ENCODE measurements at places on chromosomes 4 and X.

- no peak for DNase-seq
Observed at GRCh38 chr4:14853176-14853943, 148.9 kb upstream of the CPEB2 start.

DNA sequence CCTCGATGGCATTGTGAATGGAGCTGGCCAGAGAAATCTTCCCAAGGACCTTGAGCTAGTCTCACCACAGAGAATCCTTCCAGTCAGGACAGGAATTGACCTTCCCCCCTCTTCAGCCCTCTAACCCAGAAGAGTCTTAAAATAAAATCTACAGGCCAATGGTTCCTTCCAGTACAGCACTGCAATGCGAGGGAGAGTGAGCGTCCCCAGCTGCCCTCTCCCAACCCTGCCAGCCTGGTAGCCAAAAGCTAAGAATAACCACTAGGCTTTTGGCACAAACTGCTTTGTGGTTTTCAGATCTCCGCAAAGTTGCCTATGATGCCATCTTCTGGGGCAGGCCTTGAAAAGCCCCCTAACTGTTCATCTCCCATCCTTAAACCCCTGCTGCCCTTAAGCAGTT, 175.1 kb downstream of the AR start:
- DNase-seq, result no peak

DNA sequence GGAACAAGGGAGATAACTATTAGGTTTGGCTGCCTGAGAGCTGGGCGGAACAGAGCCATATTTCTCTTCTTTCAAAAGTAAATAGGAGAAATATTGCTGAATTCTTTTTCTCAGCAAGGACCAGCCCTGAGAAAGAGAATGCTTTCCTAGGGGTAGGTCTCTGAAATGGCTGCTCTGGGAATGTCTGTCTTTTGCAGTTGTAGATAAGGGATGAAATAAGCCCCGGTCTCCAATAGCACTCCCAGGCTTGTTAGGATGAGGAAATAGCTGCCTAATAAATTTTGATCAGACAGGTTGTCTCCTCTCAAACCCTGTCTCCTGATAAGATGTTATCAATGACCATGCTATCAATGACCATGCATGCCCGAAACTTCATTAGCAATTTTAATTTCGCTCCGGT, 207.8 kb upstream of the KIT start:
- DNase-seq, result no peak

- DNase-seq, result no peak
Observed at GRCh38 chr4:97548186-97548585, 595.1 kb downstream of the STPG2 start.

DNA sequence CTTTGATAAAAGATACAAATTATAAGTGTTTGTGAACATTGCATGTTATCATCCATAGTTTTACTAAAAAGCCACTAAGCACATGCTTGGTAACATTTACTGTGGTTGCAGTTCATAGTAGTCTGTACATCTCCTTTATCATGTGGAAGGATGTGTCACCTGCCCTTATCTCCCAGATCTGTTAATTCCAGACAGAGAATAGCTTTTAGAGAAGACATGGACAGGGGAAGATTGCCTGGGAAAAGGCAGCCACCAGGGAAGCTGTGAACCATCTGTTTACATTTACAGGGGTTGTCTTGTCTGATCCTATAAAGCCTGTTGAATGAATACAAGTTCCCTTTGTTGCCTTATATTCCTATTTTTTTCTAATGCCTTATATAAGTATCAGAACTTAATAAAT, 396.0 kb downstream of the FAT4 start:
- DNase-seq, result no peak

- DNase-seq, result no peak
Observed at GRCh38 chr4:83490876-83491450, 6.1 kb upstream of the ABRAXAS1 start.

DNA sequence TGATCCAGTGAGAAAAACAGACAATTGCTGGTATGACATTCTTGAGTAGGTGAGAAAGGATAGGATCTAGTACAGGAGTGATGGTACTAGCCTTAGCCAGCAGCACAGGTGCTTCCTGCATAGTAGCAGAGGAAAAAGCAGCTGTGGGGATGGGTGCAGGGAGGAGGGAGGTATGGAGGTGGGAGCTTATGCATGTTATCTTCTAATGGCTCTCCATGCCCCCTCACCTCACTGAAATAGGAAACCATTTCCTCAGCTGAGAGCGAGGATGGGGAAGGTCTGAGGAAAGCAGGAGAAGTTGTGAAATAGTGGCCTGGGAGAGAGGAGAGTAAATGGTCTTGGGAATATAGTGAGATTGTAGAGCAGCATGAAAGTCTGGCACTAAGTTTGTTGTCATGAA, 136.3 kb downstream of the TMEM164 start:
- DNase-seq, result no peak

DNA sequence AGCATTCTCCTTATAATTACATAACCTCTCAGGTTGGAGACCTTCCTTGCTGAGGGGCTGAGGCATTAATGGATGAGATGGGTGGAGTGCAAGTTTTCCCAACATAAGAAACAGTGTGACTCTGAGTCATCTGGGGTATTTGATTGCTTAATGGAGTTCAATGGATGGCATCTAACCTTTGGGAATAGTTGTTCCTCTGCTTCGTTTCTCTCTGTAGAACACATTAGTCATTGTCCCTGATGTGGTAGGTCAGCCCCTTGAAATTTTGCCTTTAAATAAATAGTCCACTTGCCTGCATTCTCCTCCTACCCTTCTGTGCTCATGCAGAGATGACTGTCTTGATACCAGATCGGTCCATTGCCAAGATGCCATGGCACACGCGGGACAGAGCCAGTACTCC, 38.6 kb downstream of the SLITRK2 start:
- DNase-seq, result no peak

DNA sequence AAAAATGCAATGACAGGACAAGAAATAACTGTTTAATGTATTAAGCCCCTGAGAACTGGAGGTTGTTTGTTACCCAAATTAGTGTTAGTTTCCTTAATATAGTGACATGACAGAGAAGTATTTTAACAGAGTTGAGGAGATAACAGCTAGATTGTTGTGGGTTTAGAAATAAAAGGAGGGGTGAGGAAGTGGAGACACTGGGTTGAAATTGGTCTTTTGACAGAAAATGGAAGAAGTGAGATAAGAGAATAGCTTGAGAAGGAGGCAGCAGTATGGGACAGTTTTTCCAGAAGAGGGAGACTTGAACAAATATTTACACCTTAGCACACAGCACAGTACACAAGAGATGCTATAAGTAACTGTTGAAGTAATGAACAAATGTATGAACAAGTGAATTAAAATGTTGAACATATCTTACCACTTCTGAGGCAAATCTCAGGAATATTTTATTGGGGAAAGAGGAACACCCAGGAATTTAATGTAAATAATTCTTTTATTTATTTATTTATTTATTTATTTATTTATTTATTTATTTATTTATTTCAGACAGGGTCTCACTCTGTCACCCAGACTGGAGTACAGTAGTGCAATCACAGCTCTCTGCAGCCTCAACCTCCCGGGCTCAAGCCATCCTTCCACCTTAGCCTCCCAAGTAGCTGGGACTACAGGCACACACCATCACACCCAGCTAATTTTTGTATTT, 58.0 kb upstream of the EGFL6 start:
- DNase-seq, result no peak

DNA sequence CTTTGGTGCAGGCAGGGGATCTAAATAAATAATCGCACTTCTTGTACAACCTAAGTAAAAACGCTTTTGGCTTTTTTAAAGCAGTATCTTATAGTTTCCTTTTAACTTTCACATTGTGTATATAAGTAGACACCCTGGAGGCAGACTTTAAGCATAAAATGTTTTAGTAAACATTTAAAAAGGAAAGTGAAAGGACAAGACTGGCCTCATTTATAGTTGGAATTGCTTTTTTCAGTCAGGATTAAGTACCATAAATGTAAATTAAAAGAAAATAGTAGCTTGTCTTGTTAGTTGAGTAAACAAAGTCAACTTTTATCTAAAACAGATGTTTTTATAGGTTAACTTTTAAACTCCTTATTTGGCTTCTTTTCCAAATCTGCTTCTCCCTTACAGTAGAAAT, 39.7 kb downstream of the PTPN13 start:
- no peak for DNase-seq

DNA sequence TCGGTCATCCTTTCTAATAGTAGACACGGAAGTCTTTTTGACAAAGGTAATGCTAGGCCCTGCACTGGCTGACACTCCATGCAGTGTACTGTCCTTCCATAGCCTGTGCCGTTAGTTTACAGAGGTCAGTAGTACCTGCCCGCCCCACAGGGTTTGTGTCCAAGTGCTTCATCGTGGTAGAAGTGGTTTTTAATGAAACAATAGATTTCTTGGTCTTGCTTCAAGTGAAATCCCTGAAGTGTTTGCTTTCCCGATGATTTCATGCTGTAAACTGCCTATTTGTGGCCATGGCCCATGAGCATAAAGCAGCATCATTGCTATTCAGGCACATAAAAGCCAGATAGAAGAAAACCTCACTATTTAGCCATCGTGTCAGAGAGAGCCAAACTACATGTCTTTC, 139.3 kb downstream of the GPR143 start:
- DNase-seq, result no peak

- DNase-seq, result no peak
Observed at GRCh38 chr4:76209881-76210280, 3.7 kb downstream of the SCARB2 start.

GRCh38 chr4:148834804-148835631, 392.8 kb upstream of the NR3C2 start:
- no peak for DNase-seq

DNA sequence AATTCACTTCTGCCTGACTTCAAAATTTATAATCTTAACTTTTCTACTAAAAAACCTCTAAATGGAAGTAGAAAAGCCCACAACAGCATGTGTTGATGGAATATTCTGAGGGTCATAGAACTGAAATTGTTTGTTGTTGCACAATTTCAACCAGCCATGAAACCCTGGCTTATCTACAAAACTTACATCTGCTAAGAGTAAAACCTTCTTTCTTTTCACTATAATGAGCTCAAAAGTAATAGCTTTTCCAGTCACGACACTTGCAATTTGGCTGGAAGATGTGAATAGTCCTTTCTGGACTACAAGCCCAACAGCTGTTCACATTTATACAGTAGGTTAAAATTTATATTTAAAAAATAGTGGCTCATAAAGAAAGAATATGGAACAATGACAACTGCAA, 250.0 kb downstream of the GPAT3 start:
- no peak for DNase-seq

GRCh38 chr4:18934197-18934596, 912.6 kb upstream of the LCORL start:
- no peak for DNase-seq

- DNase-seq, result no peak
Observed at GRCh38 chr4:6618386-6619115, 21.9 kb upstream of the MRFAP1 start.

- no peak for DNase-seq
Observed at GRCh38 chr4:48943387-48943786, 36.8 kb upstream of the OCIAD2 start.

DNA sequence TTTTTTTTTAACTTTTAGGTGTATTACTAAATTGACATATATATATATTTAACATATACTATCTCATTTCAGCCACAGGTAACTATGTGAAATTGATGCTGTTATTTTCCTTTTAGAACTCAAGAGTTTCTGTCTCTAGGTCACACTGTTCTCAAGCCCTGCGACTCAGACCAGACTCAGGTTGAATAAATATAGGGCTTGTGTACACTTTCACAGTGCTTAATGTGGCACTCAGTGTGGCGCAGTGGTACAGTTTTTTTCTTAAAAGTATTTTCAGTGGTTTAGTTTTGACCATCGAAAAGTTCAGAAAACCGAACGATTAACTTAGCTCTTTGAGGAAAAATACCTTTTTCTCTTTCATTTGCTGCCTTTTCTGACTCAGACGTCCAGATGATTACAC, 24.7 kb downstream of the PACRGL start:
- DNase-seq, result no peak

- no peak for DNase-seq
Observed at GRCh38 chrX:34884817-34885216, 57.8 kb upstream of the FAM47B start.

- no peak for DNase-seq
Observed at GRCh38 chrX:11461201-11462001, 168.2 kb downstream of the AMELX start.

GRCh38 chr4:89820010-89820409, 17.0 kb downstream of the SNCA start:
- DNase-seq, result no peak

GRCh38 chrX:72621625-72622485, 49.2 kb upstream of the HDAC8 start:
- DNase-seq, result no peak

DNA sequence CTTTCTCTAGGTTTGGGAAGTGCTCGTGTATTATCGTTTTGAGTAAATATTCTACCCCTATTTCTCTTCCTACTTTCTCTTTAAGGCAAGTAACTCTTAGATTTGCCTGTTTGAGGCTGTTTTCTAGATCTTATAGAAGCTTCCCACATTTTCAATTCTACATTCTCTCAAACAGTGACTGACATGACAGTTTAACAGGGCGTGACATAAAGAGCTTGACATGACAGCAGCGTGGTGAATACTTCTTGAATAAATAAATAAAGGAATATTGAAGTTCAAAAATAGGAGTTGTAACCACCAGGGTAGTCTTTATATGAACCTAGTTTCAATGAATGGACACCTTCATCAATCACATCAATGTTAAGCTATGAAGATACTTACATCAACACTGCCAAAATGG, 162.0 kb downstream of the TRAM1L1 start:
- DNase-seq, result no peak

- DNase-seq, result no peak
Observed at GRCh38 chrX:50747471-50747900, 66.5 kb downstream of the SHROOM4 start.

DNA sequence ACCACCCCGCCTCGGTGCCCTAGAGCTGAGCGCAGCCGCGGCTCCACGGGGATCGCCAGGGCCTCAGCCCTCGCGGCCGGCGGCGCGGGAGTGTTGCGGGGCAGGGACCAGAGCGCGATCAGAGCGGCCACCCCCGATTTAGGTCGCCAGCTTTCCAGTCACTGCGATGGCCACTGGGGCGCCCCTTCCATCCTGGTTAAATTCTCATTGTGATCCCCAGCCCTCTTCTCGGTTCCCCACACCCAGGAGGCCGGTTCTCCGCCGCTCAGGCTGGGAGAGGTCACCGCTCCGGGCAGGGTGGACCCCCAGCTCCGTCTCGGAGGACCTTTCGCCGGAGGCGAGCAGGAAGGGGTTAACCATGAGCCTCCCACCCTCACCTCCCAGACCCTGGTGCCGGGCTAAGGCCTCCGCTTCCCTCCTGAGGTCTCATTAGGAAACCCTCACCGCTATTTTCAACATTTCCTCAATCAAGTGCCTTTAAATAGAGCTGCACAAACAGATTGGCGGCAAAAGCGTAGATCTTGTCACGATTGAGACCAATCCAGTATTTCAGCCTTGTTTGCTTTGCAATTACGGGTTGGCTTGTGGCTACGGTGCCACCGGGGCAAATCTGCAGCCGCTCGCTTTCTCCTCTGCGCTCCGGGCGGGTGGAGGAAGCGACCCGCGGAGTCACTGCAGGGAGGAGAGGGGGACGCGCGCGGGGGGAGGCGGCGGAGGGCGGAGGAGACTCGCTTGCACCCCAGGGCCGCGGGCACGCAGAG, 8.3 kb upstream of the HAND2 start:
- DNase-seq, result no peak

DNA sequence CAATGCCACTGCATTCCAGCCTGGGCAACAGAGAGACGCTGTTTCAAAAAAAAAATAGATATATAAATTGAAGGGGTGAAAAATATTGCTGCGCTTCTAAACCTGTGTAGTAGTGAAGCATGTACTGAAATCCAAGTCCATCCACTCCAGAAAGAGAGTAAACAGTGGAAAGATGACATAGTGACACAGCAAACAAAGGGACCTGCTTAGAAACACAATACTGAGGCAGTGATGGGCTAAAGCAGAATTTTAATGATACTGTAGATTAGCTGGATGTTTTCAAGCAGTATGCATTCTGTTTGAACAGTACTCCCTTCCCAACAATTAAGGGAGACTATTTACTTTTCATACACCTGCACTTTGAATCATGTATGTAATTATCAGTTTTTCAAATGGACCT, 42.5 kb downstream of the TFDP3 start:
- DNase-seq, result no peak
